NCI-H446 (cell line): ENCODE measurements at places on chromosomes 3 and 15.

- no peak for DNase-seq
These were observed 12.7 kb downstream of the LYSMD4 start for GRCh38 chr15:99720533-99720932.

GRCh38 chr3:40930131-40930538, 269.2 kb upstream of the CTNNB1 start:
- no peak for DNase-seq

DNA sequence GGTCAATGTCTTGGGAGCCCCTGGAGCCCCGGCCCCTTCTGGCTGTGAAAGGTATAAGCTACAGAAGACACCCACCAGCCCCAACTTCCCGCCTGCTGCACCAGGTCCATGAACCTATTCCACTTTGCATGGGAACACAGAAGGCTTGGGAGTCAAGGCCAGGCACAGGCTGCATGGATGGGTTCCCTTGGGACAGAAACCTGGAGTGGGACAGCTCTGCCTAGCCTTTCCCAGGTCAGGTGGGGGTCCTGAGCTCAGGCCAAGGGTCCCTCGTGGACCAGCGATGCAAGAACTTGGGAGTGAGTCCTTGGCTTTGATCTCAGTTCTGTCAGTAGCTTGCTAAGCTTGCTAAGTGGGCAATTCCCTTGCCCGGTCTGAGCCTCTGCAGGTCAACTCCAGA, 25.0 kb downstream of the TKT start:
- no peak for DNase-seq

DNA sequence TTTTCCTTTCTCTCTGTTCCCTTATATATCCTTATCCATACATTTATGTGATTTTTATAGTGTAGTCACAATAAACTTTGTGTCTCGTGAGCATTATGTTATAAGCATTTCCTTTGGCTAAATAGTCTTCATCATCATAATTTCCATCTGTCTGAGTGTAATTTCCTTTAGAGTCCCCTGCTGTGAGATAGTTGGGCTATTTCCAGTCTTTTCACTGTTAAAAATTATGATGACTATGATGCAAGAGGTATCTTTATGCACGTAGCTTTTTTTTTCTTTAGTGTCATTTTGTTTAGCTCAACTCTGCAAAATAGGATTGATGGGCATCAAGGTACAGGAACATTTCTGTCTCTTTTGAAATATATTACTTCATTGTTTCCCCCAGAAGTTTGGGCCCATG, 26.9 kb upstream of the CA12 start:
- DNase-seq, result no peak

GRCh38 chr15:77528290-77528967, 104.3 kb downstream of the LINGO1 start:
- DNase-seq, result no peak

GRCh38 chr15:93932164-93932776, 299.1 kb upstream of the MCTP2 start:
- no peak for DNase-seq

GRCh38 chr3:13702286-13702685, 153.4 kb downstream of the FBLN2 start:
- no peak for DNase-seq

- no peak for DNase-seq
These were observed 5.2 kb upstream of the CPLX3 start for GRCh38 chr15:74821091-74821789.

GRCh38 chr15:61659566-61660190, 400.6 kb downstream of the VPS13C start:
- DNase-seq, result no peak

- DNase-seq, result no peak
These were observed 140.1 kb downstream of the OCA2 start for GRCh38 chr15:27958911-27959578.

DNA sequence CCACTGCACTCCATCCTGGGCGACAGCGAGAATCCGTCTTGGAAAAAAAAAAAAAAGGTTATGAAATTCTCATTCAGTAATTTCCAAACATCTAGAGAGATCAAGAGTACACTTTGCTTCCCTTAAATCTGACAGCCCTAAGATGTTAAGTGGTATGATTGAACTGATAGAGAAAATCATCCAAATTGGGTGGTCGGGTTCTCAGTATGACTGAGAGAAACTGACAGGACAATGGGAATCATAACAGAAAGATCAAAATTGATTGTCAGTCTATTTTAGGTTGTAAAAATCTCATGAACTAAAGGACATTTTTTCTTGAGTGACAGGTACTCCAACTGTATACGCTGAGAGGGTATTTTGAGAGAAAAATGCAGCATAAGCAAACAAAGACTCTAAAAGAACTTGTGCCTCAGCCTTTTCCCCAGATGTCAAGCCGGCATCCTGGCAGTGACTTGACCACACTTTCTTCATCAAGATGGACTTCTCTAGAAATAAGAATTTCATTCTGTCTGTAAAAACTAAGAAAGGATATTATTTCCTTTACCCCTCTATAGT, 65.8 kb downstream of the MYO5A start:
- no peak for DNase-seq

DNA sequence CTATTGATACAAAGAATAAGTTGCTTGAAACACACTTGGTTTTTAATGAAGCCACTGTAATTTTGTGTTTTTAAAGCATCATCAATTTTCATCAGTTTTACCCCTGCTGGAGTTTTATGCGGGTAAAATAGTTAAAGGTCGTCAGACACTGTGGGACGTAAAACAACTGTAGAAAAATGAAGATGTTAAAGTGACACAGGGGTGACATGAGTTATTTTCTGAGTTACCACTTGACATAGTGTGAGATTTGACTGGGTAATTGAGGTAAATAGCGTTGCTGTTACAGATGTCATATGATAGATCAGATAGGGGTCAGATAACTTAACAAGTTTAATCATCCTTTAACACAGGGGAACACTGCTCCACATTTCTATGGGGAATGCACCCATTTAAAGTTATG, 297.6 kb downstream of the CHL1 start:
- no peak for DNase-seq

DNA sequence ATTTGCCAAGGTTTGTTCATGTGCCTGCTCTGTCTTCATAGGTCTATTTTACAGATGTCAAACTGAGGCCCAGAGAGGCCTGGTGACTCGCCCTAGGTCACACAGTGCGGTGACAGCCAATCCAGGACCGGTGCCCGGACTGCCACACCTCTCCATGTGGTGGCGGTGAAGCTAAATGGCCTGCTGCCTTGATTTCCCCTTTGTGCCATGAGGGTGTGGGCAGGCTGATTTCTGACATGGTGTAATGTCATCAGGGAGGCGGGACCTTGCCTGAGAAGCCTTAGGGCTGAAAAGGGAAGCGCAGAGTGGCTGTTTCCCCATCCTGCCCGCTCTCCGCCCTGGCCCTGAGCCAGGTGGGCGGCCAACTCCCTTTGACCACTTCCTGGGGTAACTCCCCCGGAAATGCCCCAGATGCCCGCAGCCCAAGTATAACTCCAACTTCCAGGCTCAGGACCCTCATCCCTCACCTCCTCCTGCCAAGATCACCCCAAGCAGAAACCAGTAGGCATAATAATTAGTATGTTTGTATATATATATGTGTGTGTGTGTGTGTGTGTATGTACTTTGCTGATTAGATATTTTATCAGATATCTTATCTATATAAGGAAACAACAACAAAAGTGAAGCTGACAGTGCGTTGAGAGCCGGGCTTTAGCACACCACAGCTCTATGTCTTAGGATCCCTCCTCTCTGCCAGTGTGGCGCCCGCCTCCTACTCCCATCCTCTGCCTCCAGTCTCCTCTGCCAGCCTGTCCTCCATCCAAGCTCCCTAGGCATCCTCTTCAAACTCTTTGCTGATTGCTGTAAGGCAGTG, 63.9 kb downstream of the IQSEC1 start:
- DNase-seq, result no peak

GRCh38 chr3:173003471-173003870, 137.6 kb downstream of the SPATA16 start:
- no peak for DNase-seq

DNA sequence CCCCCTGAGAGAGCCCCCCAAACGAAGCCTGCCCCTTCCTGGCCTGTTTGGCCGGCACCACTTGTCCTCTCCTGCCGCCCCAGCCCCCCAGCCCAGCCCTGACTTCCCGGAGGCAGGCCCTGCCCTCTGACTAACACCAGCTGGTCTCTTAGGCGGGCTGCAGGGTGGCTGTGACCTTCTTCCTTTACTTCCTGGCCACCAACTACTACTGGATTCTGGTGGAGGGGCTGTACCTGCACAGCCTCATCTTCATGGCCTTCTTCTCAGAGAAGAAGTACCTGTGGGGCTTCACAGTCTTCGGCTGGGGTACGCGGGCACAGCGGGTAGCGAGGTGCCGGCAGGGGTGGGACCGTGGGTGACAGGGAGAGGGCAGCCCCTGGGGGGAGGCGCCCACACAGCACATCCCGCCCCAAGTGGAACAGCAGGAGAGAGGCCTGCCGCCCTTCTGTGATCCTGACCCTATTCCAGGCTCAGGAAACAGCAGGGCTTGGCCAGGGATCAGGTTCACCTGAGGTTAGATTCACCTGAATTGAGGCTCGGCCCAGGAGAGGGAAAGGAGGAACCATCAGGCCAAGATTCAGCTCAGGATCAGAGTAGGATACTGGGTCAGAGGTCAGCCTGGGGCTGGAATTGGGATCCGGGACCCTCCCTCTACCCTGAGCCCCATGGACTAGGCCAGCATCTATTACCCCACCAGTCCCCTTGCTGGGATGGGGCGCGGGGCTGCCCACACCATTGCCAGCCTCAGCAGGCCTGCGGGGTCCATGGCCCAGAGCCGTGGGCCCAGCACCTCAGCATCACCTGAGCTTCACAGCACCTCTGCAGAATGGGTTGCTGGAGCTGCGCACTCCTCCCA, 21.9 kb downstream of the PTH1R start:
- DNase-seq, result no peak

DNA sequence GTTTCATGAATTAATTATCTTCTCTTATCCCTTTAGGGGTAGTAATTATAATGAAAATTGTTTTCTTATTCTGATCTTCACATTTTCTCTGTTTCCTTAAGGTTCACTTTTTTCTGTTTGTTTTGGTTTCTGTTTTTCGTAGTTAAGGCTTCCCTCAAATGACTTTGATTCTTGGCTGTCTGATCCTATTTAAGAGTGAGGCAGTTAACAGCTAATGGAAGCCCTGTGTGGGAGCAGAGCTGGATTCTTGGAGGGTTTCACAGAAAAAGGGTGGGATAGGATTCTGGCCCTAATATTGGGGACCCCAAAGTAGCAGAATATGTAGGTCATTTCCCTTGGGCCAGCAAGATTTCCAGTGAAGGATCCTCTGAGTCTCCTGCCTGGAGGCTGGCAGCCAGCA, 6.8 kb upstream of the AMOTL2 start:
- no peak for DNase-seq

GRCh38 chr3:85979034-85979433, 1011.9 kb downstream of the VGLL3 start:
- DNase-seq, result no peak

DNA sequence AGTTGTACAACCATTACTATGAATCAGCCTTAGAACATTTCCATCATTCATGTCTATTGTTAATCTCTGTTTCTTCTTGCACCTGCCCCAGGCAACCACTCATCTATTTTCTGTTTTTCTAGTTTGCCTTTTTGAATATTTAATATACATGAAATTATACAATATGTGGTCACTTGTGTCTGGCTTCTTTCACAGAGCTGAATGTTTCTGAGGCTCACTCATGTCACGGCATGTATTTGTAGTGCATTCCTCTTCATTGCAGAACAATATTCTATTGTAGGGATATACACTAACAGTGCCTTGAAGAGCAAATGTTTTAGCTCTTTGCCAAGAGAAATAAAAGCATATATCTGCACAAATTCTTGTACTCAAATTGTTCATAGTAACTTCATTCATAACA, 32.9 kb downstream of the CERS3 start:
- no peak for DNase-seq

DNA sequence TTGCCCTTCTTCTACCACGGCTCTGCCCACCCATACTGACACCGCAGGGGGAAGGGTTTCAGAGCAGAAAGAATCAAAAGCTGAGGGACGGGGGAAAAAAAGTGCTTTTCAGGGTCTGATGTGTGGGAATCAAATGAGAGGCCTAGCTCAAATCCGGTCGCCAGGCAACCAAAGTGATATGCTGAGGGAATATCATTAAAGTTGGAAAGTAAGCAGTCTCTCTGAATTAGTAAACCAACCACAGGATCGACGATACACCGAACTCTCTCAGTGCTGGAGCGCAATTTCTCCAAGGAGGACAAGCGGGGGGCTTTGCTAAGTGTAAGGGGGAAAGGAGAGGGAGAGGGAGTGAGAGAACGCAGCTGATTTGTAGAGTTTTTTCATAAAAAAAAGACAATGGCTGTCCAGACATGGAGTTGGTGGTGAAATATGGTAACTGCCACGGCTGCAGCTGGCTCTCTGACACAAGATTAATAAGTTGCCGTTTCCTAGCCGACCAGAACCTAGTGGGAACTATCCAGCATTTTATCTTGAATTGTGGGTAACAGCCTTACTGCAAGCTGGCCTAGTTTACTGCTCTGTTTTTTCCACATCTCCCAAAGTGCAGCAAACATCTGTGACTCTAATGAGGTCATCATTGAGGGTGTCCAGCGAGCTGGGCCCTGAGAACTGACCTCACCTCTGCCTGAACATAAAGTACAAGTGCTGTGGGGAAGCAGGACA, 530.2 kb downstream of the SOX2 start:
- DNase-seq, result no peak

DNA sequence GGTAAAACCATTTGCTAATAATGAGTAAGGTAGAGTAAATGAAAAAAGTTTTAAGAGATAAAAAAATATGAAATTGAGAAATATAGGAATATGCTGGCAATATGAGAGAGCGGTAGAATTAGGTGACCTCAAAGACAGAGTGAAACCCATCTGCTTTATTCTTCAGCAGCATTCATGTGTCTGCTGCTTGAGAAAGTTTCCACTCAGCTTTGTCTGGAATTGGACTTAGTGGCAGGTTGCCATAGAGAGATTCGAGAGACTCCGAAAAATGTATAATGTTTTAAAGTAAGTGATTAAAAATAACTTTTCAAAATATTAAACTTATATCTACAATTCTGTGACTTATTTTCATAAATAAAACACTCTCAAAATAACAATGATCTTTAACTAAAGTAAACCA, 5.0 kb downstream of the SUCNR1 start:
- DNase-seq, result no peak

DNA sequence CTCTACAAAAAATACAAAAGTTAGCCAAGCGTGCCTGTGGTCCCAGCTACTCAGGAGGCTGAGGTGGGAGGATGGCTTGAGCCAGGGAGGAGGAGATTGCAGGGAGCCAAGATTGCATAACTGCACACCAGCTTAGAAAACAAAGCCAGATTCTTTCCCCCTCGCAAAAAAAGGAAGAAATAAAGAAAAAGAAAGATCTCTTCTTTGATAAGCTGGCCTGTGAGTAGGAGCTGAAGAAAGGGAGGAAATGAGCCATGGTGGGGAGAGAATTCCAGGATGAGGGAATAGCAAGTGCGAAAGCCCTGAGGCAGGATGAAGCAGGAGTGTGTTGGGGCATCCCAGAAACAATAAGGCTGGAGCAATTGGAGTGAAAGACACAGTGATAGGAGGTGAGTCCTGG, 24.5 kb upstream of the TOP2B start:
- DNase-seq, result no peak

GRCh38 chr15:57282686-57283085, 93.6 kb upstream of the CGNL1 start:
- DNase-seq, result no peak
